Fibroblast of skin of right biceps (primary cell): ENCODE measurements at places on chromosomes 7 and 10.
A peak's percentile ranks its signal among the peaks of the same experiment; 100 is the strongest.

- DNase-seq: no peak
Measured at GRCh38 chr7:137026176-137026500, 157.7 kb downstream of the CHRM2 start.

GRCh38 chr10:69957886-69958555 lies 94.6 kb upstream of the MACROH2A2 start:
- peak; percentile 54 for DNase-seq

DNA sequence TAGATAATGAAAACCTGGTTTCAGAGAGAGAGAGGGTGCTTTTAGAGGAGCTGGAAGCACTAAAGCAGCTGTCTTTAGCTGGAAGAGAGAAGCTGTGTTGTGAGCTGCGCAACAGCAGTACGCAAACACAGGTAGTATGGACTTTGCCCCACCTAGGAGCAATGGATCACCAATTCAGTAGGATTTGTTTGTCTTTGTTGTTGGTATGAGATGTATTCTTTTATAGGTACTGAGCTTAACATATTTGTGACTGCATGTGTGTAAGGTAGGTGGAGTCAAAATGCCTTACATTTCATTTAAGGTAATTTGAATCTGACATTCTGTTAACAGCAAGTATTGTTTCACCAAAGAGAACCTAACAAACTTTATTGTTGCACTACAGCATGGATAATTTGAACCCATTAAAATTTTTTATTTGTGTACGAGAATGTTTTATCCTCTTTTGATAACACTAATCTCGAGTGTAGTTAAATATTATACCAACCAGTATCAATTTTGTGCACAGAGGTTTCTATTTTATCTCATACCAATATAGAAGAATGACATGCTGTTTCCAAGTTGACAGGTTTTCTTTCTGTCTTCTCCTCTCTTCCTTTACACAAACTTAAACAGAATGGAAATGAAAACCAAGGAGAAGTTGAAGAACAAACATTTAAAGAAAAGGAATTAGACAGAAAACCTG lies 92.1 kb downstream of the CYP51A1 start:
- DNase-seq: no peak

DNA sequence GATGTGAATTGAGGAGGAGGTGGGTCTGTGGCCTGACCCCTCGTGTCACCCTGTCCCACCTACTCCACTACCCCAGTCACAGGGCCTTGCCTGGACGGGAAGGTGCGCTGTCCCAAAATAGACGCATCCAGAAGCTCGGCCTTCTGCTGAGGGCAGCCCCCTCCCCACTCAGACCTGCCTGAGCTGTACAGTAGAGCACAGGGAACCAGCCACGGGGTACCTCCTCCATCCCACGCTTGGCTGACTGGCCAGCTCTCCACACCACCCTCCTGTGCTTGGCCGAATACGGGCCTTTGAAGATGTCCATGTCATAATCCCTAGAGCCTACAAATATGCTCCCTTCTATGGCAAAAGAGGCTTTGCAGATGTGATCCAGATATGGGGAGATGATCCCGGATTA lies 88.3 kb downstream of the CHST15 start:
- DNase-seq: no peak

DNA sequence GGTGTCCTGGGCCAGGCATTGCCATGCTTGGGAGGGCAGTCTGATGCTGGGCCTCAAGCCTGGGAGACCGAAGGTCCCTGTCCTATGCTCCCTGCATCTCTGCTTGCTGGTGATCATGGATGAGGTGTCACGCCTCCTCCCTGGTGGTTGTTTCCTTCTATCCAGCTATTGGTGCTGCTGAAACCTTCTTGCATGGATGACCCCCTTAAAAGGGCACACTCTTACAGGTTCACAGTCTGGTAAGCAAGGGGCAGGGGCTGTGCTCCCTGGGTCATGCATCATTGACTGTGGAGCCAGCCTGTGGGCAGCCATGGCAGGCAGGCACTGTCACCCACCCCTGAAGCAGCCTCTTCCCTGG lies 36.8 kb upstream of the SLC29A3 start:
- no peak for DNase-seq

DNA sequence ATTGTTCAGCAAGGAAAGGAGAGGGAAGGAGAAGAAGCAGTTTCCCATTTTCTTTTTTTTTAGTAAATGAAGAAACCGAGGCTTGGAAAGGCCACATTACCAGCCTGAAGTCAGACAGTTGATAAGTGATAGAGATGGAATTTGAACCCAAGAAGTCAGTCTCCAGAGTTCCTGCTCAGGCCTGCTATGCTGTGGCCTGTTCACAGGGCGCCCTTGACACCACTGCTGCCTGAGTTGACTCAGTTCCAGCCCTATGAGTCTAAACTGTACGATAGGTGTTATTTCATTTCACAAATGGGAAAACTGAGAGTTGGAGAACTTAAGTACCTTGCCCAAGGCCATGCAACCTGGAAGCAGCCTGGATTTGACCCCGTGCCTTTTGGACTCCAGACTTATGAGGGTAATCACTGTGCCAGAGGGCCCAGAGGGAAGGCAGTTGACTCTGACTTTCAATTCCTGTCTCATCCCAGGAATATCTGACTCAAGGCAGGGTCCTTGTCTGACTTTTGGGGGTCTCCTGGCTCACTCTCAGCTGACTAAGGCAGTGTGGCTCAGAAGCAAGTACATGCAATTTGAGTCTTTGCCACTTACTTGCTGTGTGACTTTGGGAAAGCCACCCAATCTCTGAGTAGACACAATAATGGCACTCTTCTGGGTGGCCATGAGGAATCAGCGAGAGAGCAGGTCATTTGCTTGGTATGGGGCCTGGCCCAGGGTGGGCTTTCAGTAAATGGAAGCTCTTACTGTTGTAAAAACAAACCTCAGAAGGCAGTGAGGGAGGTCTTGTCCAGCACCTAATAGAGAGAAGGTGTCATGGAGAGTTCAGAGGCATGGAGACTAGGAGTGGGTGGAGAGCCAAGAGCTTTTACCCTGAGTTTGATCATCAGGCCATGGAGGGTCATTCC lies 17.9 kb upstream of the RBM20 start:
- DNase-seq: no peak

GRCh38 chr7:55185321-55185802 lies 166.5 kb downstream of the EGFR start:
- DNase-seq: no peak

- peak; percentile 90 for DNase-seq
Measured at GRCh38 chr10:46022978-46023702, 7.3 kb downstream of the NCOA4 start.

- DNase-seq: no peak
Measured at GRCh38 chr7:52547308-52547910, 488.0 kb upstream of the POM121L12 start.

DNA sequence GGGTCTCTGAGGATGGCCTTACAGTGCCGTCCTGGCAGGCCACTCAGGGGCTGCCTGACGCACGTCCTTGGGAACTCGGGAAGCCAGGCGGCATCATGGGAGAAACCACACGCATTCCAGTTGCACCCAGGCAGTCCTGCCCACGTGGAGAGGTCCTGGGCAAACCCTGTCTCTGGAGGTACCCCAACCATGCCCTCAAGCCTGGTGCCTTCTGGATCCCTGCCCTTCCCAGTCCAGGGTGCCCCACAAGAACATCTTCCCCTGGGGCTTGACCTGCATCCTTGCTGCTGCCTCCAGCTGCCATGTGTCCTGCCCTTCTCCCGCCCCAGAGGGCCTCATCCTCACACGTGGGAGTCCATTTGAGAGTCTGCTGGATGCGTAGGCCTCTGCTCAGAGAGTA lies 200.3 kb upstream of the PPP2R2D start:
- DNase-seq: no peak

DNA sequence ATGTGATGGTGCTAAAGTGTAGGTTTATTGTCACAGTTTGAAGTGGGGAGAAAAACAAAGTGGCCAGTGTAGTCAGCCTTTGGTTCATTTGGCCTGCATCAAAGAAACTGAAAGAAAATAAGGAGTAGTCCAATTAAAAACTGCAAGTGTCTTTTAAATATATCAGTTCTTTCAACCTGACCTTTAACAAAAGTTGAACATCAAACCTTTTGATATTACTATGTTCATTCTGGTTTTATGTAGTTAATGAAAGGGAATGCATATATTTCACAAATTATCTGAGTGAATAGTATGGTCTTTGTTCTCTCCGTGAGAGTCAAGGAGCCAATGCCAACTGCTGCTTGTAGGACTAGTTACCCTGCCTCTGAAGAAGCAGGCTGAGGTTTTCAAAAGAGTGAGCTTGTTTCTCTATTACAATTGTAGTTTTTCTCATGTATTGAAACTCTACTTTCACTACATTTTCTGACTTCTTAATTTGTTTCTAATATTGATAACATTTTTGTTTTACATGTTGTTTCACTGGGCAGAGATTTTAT lies 1160.8 kb upstream of the LRRTM3 start:
- no peak for DNase-seq

DNA sequence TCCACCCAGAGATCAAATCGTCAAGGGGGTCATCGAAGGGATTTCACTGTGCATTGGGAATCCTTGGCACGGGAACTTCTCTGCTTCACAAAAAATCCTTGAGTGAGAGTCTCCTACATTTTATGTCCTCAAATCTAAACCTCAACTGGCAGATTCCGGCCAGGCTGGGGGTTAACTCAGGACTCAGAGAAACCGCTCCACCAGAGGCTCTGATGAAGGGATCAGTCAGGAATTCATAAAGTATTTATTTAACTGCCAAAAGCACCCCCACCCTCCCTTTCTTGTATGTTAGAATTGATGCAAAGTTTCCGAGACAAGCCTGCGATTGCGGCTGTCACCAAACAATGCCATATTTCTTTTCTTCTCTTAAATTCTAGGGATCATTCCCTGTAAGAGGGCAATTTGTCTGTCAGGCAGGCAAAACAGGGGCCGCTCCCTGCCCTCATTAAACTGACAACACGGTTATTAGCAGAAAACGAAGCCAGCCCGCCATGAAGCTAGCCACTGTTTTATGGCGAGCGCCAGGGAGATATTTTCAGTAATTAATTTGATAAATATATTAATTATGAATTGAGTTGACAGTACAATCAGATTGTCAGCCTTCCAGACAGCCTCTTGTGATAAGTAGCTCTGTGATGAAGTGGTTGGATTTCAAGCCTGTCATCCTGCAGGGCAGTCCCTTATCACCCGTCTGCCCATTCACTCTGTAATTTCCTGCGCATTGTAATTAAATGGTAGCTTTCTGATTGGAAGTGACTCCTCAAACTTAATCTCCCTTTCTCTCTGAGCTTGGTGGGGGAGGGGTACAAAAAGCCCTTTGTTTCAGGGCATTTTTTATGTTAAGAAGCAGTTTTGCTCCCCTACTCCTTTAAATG lies 153.0 kb upstream of the GPR26 start:
- peak; percentile 11 for DNase-seq

GRCh38 chr7:136074843-136075242 lies 97.7 kb upstream of the MTPN start:
- no peak for DNase-seq

DNA sequence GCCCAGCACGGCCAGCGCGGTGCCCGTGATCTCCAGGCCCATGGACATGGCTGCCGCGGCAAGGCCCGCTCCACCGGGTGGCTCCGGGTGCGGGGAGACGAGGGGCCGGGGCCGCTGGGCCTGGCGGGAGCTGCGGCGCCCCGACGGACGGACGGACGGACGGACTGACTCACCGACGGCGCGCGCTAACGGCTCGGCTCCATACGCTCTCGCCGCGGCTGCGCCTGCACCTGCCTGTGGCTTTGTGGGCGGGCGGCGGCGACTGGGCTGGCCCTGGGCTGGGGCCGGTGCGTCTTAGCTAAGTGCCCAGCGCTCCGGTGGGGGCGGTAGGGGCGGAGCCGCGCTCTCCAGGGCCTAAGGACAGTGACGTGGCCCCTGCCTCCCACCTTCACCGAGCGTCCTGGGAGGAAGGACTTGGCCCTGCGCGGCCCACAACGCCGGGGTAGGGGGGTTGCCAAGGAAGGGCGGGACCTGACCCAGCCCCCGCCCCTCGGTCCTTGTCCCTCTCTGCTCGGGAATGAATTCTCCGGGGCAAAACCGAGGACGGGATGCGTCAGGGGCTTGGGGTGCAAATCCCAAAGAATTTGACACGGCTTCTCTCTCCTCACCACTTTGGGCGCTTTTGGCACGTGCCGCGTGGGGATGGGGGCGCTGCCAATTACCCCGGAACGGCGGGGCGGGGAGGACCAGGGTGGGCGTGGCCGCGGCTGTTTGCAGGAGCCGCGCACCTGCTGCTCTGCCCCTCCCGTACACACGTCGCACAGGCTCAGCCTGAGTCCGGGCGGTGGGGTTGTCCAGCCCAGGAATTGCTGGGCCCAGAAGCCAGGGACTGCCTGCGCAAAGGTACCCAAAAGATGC lies at the start of gene CLDN3:
Gene CLDN3 (minus strand): TSS at position 269 of the 858 bp plus-strand sequence. CDS start 221 bp downstream, at position 48.
- DNase-seq: peak; percentile 12

- no peak for DNase-seq
Measured at GRCh38 chr7:92874567-92874966, 38.2 kb upstream of the CDK6 start.

DNA sequence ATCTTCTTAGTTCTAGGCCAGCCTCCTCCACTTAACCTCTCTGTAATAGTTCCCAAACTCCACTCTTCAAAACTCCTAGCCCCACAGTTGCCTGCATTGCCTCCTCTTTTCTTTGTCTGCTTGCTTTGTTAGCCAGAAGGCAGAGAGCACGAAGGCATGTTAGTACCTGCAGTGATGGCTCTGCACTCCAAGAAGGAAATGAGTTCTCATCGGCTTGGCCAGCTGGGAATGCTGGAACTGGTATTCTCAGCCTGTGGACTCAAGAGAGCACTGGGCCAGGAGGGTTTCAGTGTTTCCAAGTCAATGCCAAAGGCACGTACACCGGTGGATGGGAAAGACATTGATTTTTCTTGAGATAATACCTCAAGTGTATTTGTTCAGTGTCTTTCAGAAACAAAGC lies 66.3 kb upstream of the HABP2 start:
- no peak for DNase-seq

GRCh38 chr10:118501171-118501570 lies 94.3 kb downstream of the PRLHR start:
- peak; percentile 66 for DNase-seq

GRCh38 chr10:120931423-120931822 lies 80.3 kb downstream of the WDR11 start:
- no peak for DNase-seq

DNA sequence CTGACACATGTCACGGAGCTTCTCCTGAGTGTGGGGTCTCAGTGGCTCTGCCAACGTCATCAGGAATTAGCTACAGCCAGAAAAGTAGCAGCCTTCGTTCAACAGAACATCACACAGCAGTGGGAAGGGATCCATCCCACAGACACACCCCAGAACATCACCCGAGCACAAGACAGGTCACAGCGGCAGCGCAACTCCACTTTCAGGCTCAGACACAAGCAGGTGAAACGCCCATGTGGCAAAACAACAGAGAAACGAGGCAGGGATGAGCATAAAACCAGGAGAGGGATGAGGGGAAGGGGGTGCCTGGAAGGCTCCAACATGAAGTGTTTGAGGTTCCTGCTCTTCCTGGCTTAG lies 44.8 kb downstream of the CAMK2B start:
- no peak for DNase-seq

DNA sequence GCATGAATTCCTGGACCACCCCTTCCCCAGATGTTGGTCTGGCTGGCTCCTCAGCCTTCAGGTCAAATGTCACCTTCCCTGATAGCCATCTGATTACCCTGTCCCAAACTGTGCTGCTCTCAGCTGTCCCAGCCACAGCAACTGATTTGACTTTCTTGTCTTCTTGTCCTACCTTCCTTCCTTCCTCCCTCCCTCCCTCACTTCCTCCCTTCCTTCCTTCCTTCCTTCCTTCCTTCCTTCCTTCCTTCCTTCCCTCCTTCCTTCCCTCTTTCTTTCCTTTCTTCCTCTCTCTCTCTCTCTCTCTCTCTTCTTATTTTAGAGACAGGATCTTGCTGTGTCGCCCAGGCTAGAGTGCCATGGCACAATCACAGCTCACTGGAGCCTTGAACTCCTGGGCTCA lies 242.5 kb downstream of the RPS24 start:
- no peak for DNase-seq

GRCh38 chr10:75231672-75232581 lies 3.8 kb downstream of the COMTD1 start:
- DNase-seq: no peak

- DNase-seq: peak; percentile 21
Measured at GRCh38 chr10:78688901-78689583, 379.7 kb upstream of the ZMIZ1 start.
